Nucleus accumbens (tissue), 56 donors: ENCODE measurements at places on chromosomes 7 and 10.

DNA sequence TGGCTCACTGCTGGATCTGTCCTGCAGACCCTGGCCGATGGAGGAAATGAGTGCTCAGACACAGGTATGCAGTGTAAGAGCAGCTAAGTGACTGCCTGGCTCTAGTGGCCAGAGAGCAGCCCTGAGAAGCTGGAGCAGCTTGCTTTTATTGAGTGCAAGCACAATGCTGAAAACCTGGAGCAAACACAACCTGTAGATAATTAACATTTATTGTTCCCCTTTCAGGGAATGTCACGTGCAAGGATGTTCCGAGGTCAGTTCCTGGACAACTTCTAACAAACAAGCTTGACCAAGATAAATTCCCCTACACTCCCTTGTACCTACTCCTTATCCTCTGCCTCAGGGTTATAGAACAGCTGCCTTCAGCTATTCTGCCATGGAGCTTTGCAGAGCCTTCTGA is 31.3 kb downstream of the DDC start:
- DNase-seq: no peak

- DNase-seq: no peak
Observed at GRCh38 chr7:149469806-149470205, 8.9 kb upstream of the ZNF777 start.

DNA sequence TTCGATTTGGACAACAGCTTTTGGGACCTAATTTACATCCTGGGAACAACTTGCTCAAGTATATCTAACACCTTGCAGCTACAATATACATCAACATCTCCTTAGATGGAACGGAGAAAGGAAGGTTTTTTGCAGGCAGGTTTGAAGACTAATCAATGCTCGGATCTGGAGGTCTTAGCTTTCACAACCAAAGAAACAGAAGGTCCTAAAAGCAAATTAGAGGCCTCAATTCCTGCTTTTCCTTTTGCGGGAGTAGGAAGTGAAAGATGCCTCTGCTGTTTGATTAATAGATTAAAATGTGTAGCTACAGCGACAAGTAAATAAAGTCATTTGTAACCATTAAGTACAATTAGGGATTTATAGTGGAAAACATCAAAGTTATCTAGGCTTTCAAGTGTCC is 3.7 kb upstream of the SP8 start:
- DNase-seq: no peak

GRCh38 chr10:828191-828590 is 103.3 kb downstream of the LARP4B start:
- DNase-seq: no peak

- DNase-seq: no peak
Observed at GRCh38 chr10:3023892-3024291, 43.5 kb upstream of the PFKP start.

GRCh38 chr10:78259391-78259790 is 225.7 kb downstream of the RPS24 start:
- DNase-seq: no peak

GRCh38 chr7:2237109-2237602 is 4.4 kb upstream of the MAD1L1 start:
- no peak for DNase-seq

DNA sequence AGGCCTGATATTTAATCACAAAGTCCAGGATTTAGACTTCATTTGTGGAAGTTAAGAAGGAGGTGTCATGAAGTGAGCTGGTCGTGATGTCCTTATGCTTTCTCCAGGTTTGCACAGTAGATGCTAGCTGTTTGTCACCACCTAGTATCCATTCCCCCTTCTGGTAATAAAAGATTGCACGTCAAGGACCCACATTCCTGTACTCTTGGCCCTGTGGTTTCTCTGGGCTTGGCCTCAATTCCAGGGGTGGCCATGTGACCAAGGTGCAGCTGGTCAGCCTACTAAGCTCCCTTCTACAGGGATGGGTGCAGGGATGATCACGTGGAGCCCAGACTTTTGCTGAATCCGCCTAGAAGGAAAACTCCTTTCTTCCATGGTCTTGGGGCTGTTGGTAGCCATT is 16.5 kb downstream of the NPS start:
- DNase-seq: no peak

GRCh38 chr10:32961895-32962369 is 3.9 kb upstream of the ITGB1 start:
- no peak for DNase-seq

GRCh38 chr10:69230128-69230527 is 10.0 kb downstream of the HKDC1 start:
- no peak for DNase-seq

GRCh38 chr7:37410305-37411229 is 38.1 kb downstream of the ELMO1 start:
- no peak for DNase-seq

- no peak for DNase-seq
Observed at GRCh38 chr10:69232252-69232651, 12.1 kb downstream of the HKDC1 start.

- no peak for DNase-seq
Observed at GRCh38 chr7:2040201-2040892, 192.4 kb downstream of the MAD1L1 start.

DNA sequence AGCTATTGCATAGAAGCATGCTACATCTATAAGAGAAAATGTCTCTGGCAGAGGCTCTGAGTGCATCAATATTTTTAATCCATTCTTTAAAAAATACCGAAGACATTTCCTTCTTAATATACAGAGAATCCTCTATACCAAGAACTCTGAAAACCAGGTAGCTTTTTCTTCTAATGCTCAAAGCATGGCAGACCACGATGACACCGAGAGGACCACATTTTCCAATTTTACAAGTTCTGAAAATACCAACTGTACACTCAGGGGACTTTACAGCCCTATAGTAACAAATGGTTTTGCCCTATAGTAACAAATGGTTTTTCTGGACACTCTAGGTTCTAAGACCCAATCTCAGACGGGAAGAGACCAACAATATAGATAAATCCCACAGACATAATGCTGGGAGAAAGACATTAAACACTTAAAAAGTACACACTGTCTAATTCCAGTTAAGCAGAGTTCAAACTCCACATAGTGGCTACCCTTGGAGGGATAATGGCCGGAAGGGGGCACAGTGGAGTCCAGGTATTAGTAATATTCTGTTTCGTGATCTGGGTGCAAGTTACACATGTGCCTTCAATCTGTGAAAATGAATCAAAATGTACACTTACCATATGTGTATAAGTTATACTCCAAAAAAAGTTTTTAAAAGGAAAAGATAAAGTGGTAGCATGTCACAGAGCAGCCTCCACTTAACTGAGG is 26.2 kb downstream of the CCDC6 start:
- DNase-seq: no peak

- peak; percentile 44 for DNase-seq
Observed at GRCh38 chr10:116961406-116962251, 43.4 kb downstream of the SHTN1 start.

DNA sequence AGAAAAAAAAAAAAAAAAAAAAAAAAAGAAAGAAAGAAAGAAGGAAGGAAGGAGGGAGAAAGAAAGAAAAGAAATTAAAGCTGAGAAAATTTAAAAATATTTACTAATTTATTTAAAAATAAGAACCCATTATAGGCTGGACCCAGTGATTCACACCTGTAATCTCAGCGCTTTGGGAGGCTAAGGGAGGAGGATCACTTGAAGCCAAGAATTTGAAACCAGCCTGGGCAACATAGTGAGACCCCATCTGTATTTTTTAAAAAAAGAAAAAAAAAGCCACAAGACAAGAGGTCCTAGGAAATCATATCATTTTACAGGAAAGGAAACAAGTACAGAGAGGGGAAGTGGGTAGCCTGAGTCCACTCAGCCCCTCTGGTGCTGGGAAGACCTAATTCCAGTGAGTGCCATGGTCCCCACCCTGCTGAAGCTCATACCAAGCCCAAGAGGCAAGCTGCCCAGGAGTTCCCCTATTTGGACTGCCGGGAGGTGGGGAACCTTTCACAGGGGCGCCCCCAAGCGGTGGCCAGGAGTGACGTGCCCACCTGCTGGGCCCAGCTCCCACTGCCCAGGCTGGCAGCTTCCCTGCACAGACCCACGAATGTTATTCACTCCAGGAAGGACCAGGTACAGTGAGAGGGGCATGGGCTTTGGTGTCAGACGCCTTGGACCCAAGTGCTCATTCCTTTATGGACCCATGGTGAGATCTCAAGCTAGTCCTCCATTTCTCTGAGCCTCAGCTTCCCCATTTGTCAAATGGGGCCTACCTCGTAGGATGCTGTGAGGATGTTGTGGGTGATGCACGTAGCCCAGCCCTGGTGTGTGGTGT is 133.6 kb downstream of the ZMIZ1 start:
- no peak for DNase-seq

DNA sequence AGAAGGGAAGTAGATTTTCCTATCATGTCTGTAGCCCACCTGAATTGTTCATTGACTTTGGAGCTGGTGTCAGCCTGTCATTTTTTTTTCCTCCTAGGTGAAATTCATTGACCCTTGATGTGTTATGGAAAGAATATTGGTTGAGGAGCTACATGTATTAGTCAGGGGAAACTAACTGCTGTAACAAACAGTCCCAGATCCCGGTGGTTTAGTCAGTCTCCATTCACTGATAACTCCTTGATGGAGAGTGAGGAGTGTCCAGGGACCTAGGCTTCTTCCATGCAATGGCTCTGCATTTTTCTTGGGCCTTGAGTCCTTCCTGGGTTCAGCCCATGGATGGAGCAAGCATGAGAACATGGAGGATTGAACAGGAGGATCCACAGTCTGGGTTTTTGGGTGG is 643.2 kb downstream of the LRMDA start:
- no peak for DNase-seq

DNA sequence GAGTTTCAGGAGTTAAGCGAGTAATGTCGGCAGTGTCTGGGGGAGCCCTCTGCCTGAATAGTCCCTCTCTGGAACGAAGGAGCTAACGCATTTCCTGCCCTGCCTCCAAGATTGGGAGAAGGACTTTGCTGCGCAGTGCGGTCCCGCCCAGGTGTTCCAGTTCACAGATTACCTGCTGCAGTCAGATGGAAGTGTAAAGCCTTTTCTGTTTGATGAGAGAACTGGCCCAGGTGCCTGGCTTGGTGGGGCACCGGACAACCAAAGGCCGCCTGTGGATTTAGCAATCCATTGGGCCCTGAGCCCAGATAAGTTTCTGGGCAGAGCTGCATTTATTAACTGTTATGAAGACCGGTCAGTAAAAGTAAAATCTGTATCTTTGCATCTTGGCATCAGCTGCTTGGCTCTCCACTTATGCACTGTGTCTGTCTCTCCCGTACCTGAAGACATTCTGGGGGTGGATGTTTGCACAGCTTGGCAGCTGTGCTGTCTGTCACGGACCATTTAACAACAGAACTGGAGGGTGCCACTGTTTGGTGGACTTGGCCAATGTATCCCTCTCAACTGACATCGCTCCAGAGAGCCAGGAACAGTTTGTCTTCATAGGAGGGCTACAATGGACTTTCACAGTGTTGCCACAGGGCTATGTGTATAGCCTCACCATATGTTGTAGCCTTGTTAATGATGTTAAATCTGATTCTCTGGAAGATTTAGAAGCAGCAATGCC is 654.7 kb upstream of the ZWINT start:
- no peak for DNase-seq

GRCh38 chr10:266974-267425 is 131.7 kb downstream of the ZMYND11 start:
- no peak for DNase-seq

DNA sequence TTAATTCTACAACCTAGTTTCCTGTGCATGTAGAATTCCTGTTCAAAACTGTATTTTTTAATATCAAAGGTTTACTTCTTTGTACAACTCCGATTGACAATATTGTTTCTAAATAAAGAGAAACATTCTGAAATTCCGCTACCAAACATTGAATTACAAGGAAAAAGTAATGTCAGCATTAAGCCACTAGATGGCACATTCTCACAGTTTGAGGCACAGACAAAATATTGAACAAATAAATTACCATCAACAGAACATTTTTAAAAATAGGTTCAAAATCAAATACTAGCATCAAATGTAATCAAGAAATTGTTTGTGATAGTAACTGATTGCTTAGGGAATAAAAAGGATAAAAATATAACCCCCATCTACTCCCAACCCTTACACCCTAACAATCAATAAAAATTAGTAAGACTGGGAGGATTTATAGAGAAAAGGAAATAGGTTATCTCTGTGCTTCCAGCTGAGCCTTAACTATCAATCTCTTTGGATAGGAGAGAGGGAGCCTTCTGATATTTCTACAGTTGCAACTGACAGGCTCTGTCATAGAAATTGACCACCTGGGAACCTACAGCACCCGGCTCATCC is 86.6 kb upstream of the C7orf33 start:
- DNase-seq: no peak

DNA sequence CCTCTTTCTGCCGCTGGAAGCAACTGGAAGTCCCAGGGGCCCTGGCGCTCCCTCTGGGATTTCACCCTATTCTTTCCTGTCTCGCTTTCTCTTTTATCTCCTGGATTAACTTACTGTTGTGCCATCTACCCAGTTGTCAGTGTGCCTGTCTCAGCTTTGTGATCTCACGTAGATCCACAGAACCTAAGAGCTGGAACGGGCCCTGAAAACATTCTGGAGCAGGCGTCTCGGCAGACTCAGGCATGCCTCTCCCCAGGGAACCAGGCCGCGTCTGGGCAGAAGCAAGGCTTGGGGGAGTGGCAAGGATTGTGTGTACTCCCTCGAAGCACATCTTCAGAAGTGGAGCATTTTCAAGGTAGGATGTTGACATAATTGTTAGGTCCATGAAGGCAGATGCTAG is 87.2 kb downstream of the KCNMA1 start:
- no peak for DNase-seq

DNA sequence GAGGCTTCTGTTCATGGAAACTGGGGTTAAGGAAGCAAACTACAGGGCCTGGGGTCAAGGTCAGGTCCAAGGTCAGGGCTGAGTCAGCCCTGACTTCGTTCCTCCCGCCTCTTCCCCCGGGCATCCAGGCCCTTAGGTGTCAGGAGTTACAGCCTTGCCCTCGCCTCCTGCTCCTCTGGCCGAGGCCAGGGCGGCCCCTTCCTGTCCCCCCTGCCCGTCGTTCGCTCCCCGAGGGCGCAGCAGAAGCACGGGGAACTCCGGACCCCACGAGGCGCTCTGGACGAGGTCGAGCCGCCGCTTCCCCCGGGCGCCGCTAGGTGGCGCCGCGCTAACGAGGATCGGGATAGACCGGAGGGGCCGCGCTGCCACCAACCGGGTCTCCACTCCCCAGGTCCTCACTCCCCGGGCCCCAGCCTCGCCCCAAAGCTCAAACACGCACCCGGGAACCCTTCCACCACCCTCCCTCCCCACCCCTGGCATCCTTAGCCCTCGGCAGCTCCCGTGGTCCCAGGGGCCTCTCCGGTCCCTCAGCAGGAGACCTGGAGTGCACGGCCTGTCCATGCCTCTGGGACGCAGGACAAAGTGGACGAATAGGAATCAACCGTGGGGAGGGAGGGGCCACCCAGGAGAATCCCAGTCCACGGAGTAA is 59.2 kb upstream of the MYL10 start:
- peak; percentile 16 for DNase-seq

DNA sequence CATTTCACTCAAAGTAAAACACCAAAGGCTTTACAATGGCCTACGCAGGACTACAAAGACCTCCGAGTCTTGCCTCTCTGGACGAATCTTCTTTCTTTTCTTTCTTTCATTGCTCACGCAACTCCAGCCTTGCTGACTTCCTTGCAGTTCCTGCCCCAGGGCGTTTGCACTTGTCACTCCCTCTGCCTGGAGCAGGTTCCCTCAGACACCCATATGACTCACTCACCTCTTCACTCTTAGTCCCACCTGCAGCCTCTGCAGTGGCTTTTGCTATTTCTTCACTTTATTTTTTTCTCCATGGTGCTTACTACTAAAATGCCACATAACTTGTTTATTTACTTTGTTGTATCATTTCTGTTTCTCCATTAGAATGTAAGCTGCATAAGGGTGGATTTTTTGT is 33.1 kb downstream of the GHRHR start:
- DNase-seq: no peak
